Effector memory CD4-positive, alpha-beta T cell (primary cell): ENCODE measurements at places on chromosomes 7 and 10.

- no peak overlapping the region for H3K4me3 ChIP-seq
- H3K4me1 ChIP-seq: peaks cover 7% of the 10 kb centered on the region
- no peak for DNase-seq
- H3K27ac ChIP-seq: no peak overlapping the region
Observed at GRCh38 chr7:106257752-106258151, 27.0 kb downstream of the NAMPT start.

DNA sequence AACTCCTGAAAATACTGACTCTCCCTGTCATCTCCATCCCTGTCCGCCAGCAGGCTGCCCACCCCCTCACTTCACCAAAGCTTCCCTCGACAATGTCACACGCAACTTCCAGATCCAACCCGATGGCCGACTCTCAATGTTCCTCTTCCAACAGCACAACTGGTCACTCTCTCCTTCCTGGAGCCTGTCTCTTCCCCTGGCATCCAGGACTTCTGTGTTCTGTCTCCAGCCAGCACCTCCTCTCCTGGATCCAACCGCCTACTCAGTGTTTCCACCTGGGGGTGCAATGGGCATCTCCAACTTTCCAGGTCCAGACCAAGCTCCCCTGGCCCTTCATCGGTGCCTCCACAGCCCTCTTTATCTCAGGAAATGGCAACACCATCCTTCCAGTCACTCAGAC is 8.6 kb downstream of the CPA5 start:
- H3K27me3 ChIP-seq: no peaks in the 10 kb centered on the region
- no peak overlapping the region for H3K4me3 ChIP-seq
- no peak for DNase-seq
- no peak overlapping the region for H3K27ac ChIP-seq
- no peaks in the 10 kb centered on the region for H3K4me1 ChIP-seq

DNA sequence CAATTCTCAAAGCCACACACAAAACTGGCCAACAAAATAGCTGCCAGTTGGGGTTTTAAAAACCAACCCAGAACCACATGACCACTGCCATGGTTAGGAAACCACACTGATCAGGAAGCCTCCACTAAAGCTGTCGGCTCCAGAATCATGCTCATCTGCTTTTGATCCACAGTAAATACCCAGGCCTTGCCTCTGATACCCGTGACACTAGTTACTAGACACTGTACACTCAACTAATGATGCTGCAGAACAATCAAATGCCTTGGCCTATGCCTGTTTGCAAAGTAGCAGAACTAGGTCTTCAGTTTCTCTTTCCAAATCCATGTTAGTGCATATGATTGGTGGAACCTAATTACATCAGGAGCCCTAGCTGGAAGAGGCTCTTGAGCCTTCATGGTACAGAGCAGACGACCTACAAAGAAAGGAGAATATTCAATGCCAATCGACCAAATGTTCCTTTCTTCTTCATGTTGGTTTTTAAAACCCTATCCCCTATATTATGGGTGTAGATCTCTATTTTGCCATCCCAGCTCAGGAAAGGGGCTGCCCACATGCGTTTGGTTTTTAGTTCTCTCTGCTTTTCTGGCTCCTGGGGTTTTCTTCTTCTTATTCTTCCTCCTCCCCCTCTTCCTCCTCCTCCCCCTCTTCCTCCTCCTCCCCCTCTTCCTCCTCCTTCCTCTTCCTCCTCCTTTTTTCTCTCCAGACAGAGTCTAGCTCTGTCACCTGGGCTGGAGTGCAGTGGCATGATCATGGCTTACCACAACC is 76.6 kb downstream of the CNNM2 start:
- no peaks in the 10 kb centered on the region for H3K4me1 ChIP-seq
- no peak overlapping the region for H3K4me3 ChIP-seq
- H3K27ac ChIP-seq: no peak overlapping the region

DNA sequence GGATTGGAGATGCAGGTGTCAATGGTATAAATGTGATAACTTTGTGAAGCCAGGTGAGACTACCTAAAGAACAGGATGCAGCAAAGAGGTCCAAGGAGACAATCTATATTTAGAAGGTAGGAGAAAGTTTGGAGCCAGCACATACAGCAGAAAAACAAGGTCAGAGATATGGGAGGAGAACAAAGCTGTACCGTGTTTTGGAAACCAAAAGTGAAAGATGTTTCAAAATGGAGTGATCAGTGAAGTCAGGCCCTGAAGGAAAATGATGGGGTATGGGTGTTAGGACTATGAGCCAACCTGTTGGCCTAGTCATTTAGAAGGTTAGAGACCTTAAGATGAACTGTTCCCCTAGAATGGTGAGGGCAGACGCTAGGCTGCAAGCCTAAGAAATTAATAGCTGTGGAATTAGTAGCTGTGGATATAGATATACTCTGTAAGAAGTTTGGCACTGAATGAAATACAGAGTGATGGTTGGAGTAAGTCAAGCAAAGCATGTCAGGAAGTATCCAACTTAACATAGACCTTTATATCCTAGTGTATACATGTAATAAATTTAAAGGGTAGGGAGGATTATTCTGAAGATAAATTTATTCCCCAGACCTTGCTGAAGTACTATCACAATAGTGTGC is 149.8 kb upstream of the WNT16 start:
- H3K27ac ChIP-seq: no peak overlapping the region
- H3K27me3 ChIP-seq: no peaks in the 10 kb centered on the region
- no peak for DNase-seq
- H3K4me1 ChIP-seq: no peaks in the 10 kb centered on the region

- H3K4me3 ChIP-seq: no peak overlapping the region
- no peaks in the 10 kb centered on the region for H3K27me3 ChIP-seq
- no peaks in the 10 kb centered on the region for H3K36me3 ChIP-seq
Observed at GRCh38 chr7:42186151-42186550, 50.9 kb downstream of the GLI3 start.
